H4 (cell line): ENCODE measurements at places on chromosomes 12 and 14. TPM values are rescaled to one million over a fixed set of nuclear protein-coding genes. Genes with fewer than 3 reads are reported as not detected.
A peak's percentile ranks its signal among the peaks of the same experiment; 100 is the strongest.

DNA sequence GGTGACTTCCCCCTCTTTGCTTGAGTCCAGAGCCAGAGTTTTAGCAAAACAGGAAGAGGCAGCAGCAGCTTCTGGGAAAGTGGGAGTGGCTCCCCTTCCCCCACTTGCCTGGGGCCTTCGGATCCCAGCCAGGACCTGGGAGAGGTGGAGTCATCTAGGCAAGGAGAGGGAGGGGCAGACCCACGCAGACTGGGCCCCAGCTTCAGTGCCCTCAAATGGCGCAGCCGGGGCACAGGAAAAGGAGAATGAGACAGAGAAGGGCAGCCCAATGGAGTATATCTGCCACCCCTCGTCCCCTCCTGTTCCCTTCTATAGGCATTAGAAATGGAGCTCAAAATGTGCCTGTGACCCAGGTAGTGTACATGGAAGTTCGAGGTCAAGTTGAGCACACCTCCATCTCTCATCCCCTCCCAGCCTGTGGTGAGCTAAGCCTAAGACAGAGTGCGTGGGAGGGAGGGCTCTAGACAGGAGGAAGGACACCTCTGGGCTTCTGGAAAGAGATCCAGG is 9.3 kb upstream of the HDAC7 start:
- peak; percentile 79 for DNase-seq

- no peak for DNase-seq
Measured at GRCh38 chr12:75571204-75571603, 59.8 kb upstream of the KRR1 start.

- no peak for DNase-seq
Measured at GRCh38 chr12:46110223-46110611, 119.8 kb upstream of the SCAF11 start.

TESPA1 gene
- 1.8 and 11.7 TPM in 2 replicates for total RNA-seq

MLF2 gene
- total RNA-seq: 314 and 332 TPM in 2 replicates

MIA2 gene
- total RNA-seq: 13.5 and 16.4 TPM in 2 replicates
